ENCODE measurements at places on chromosomes 6 and 20.

DNA sequence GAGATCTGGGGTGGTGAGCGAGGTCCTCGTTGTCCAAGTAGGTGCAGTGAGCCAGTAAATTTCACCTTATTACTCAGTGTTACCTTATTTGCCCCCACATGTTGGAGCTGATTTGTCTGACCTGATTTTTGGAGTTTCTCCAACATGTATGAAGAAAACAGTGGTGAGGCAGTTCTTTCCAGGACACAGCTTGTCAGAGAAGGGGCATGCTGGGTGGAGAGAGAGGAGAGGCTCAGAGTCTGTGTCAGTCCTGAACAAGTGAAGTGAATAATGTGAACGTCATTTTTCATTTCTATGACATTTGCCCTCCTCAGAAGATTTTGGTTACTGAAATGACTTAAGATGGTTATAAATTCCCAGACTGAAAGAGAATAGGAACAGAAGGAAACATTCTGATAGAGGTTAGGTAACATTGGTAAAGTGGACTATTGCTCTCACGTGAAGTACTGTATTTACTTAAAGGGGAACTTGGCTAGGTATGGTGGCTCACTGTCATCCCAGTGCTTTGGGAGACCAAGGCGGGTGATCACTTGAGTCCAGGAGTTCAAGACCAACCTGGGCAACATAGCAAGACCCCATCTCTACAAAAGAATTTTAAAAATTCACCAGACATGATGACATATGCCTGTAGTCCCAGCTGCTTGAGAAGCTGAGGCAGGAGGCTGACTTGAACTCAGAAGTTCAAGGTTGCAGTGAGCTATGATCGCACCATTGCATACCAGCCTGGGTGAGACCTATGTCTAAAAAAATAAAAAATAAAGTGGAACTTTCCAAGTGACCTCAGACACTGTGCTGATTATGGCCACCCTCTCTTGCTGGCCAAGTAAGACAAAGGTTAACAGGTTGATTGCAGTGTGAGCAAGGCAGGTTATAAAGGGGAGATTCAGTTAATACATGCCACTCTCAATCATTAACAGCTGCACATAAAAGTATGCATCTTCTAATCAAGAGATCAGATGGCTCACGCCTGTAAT, 184.3 kb downstream of the EDN1 start:
- no peak for DNase-seq

DNA sequence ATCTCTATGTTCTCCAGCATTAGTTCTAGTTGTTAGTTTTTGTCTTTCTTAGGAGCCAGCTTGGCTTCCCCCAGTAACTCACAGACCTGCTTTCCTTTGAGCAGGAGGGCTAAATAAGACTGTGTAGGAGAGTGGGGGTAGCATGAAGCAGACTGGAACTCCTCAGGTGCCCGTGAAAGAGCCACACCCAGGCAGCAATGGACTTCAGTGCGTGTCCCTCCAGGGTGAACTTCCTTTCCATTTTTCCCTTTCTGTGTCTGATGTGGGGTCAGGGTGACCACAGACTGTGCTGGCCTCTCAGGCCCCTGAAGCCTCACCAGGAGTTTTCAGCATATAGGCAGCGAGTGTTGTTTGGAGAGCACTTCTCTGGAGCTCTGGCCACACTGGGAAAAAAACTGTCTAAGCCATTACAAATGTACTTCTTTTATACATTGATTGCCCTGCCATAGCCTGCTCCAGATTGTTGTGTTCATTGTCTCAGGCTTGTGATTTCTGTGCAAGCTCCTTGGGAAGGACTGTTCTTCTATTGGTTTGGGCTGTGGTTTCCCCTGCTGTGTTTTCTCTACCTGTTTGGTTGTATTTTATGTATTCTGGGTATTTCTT, 55.7 kb downstream of the SH3BGRL2 start:
- DNase-seq: no peak

- DNase-seq: no peak
Measured at GRCh38 chr6:34132486-34133185, 13.3 kb downstream of the GRM4 start.

DNA sequence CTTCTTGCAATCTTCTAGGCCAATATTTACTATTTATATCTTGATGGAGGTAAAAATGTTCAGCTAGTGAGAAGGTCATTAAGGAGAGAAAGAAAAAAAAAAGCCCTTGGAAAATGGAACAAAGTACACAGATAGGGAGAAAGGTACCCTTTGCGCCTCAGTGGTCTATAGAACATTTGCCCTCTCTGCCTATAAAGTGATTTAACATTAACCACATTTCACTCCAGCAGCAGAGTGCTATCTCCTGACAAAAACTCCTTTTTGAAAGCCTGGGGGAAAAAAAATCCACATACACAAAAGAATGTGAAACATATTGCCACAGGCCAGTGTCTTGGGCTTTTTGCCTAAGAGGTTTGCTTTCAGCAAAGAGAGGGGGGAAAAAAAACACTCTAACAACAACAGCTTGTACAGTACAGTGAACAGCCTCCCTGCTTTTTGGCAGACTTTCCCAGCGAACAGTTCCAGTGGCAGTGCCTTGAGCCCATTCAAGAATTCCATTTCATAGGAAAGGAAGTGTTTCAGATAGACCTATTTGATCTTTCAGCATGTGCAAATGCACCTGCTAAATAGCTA, 695 bp downstream of the ARHGAP18 start:
- no peak for DNase-seq

DNA sequence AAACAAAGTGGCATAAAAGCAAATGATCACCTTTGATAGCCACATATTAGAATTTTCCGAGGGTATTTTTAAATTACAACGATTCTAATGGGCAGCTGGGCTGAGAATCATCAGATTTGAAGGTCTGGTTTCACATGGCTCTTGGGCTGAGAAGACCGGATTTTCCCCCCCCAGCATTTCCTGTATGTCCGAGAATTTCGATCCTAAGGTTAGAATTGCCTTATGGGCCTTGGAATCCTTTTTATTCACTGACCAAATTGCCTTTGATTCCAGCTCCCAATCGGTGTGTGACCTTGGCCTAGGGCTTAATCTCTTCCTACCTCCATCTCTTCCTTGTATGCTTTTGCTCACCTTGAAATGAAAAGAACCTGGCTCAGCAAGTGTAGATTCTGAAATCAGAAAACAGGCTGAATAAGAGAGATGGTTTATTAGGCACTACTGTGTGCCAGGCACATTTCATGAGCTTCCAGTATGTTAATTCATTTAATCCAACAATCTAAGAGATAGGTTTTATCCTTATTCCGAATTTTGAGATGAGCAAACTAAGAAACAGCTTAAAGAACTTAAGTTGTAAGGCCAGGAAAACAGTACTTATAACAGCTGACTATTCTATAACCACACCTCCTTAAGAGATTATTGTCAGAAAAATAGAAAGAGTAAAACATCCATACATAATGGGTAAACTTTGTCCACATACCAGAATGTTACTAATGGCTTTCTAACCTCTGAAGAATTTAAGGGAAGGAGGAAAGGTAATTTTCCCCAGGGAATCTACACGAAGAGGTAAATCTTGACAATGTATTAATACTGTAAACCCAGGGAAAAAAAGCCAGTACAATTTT, 39.4 kb downstream of the HFE start:
- DNase-seq: no peak

GRCh38 chr6:163427498-163428254, 13.2 kb downstream of the QKI start:
- DNase-seq: no peak

- no peak for DNase-seq
Measured at GRCh38 chr6:133977983-133978895, 25.2 kb downstream of the TBPL1 start.

DNA sequence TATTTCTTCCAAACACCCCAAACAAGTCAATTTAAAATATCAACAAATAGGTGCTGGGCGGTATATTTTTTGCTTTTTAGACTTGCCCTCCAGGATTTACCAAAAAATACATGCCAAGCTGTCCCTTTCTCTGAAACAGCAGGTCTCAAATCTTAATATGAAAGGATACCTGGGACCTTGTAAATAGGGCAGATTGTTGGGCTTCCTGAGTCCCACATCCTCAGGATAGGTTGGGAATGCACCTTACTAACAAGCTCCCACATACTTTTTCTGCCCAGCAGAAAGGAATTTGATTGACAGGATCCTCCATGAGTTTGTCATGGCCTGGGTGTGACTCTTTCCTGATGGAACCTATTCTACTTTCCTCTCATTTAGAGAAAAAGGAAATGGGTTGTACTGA, 4.9 kb upstream of the SLC24A3 start:
- no peak for DNase-seq

DNA sequence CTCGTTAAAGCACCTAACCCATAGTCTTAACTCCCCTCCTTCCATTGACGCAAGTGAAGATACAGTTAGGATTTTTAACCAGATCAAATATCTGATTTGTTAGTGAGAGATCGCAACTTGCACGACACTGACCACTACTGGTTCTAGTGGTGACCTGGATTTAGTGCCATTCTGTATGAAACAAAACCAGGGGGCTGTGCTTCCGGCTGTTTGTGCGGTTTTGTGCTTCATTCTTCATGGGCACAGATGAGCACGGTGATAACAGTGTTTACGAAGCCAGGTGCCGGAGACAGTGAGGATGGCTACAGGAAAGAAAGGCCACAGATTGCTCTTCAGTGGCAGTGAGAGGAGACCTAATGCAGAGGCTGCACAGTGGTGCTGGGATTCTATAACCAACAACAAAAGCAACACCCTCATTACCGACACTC, 75.5 kb downstream of the NOL4L start:
- DNase-seq: peak; percentile 47

DNA sequence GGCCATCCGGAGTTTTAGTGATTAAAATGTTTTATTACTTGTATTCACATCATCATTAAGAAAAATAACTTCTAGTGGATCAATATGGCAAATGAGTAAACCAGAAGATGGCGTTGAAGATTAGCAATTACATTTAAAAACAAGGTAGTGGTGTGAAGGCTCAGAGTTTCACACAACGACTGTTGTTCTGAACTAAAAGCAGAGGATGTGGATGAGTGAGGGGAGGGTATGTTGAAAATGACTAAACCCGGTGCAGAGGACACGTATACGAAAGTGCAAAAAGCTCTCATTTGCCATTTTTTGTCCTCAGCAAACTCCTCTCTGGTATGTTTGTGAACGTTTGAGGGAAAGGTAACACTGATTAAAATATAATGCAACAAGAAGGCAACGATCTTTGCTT, 1.9 kb upstream of the IRF4 start:
- DNase-seq: no peak

DNA sequence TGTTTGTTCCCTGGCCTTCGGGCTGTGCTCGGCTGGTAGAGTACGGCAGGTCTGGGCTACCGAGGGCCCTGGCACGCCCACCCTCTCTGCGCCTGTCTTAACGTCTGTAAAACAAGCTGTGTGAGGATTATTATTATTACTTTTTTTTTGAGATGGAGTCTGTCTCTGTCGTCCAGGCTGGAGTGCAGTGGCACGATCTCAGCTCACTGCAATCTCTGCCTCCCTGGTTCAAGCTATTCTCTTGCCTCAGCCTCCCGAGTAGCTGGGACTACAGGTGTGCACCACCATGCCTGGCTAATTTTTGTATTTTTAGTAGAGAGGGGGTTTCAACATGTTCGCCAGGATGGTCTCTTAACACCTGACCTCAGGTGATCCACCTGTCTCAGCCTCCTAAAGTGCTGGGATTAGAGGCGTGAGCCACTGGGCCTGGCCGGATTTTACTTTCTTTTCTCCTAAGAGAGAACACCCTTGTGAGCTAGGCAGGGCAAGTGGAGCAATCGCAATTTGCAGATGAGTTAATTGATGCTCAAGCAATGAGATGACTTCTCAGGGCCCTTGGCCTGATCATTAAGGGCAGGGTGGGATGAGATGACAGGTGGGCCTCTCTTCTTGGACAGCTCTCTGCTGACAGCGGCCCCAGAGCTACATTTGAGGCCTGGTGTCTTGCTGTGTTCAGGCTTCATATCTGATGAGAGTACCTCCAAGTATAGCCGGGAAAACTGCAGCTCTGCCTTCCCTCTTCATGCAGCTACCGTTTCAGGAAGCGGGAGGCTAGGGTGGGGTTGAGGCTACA, 859 bp upstream of the SMIM29 start:
- DNase-seq: no peak

DNA sequence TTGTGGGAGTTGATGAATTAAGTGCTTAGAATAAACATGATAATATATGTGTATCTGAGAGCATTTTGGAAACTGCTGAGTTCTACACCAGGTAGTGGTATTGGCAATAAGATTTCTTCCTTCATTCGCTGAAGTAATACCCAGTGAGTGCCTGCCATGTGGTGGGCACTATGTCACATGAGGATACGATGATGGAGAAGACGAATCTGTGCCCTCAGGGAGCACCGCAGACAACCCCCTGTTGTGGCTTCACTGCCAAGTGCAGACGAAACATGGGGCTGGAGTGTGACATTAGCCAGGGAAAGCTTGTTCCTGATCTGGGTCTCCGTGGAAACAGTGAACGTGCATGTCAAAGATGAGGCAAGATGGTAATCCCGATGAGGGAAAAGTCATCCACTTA, 7.9 kb downstream of the ZNF76 start:
- no peak for DNase-seq

- no peak for DNase-seq
Measured at GRCh38 chr20:23627501-23627900, 10.3 kb downstream of the CST3 start.

DNA sequence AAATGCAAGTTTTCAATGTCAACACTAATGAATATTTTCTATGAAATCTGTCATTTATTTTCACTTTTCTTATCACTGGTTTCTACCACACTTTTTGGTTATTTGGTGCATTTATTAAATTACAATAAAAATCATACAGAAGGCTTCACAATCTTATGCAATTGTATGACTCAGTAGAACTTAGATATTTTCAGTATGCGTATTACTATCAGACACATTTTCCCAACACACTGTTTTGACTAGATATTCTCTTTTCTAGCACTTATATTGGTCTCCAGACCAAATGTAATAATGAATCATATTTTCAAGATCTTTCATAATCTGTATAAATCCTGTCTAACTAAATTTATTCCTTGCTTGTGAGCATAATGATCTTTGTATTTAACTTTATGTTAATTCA, 74.1 kb downstream of the FAM83B start:
- no peak for DNase-seq

DNA sequence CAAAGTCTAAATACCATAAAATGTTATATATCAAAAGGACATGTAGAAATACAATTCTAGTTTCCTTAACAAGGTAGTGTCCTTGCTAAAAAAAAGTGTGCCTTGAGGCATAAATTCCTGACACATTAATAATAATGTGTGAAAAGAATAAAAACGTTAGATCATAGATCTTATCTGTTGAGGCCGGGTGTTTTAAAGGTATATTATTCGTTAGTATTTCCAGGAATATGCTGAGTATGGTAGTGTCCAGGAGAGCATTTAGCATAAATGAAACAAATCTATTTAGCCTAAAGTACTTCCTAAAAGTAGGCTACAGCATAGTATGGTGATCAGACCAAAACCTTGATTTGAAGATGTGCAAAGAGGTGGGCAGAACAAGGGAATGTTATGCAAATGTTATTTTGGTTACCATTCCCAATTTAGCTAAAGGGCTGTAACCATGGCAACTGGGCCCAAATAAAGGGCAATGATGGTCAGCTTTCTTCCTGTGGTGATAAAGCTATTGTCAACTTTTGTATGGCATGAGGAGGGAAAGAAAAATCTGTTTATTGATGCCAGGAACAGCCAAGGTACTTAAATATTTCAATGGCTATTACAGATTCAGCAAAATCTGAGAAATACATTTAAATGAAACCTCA, 18.9 kb downstream of the MKKS start:
- no peak for DNase-seq

- DNase-seq: peak; percentile 60
Measured at GRCh38 chr6:37691904-37692806, 5.5 kb downstream of the MDGA1 start.
